H7 (cell line): ENCODE measurements at places on chromosomes 6 and 20.

DNA sequence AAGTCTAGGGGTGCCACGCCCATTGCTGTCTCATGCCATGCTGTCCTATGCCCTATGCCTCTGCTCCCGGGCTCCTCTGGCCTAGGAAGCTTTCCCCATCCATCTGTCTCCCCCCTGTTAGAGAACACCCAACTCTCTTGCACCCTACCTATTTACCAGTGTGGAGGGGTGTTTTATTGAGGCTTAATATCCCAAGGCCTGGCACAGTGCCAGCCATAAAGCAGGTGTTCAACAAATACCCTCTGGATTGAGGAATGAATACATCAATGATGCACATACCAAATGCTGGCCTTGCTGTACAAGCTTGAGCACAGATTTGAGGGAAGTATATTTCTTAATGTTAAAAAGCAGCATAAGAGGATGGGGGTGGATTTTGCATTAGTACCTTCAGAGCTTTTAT is 38.3 kb downstream of the METTL24 start:
- no peak for DNase-seq

DNA sequence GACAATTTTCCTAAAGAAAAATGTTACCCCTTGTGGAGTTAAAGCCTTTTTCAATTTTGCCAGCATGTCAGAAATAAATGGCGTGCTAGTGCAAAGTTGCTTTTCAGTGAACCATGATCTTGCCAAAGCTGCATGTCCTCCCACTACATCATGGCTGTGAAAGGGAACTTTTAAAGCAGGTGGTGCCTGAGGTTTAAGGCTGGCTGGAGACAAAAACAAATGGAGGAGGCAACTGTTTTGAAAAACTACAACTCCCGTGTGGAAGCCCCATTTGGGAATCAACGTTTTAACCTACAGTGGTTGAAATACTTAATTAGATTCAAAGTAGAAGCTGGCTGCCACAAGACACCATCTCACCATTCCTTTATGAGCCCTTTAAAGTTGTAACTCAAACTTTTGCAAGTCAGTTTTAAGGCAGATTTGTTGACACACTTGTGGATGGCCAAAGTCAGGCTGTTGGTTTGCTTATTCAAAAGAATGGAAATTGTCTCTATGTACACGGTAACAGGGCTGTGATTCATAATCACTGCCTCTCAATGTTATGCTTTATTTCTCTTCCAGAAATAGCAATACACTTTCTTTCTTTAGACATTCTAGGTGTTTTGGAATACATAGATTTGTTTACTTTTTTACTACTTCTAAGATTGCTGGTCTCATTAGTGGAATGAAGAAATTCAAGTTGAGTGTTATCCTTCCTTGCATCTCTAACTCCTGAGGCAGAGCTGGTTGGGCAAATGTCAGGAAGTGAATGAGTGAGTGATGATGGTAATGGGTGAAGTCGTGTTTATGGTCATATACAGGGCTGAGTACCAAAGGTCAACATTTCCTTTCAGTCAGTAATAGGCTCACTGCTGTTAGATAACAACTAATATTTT is 196.4 kb upstream of the GMDS start:
- DNase-seq, result no peak

- peak; percentile 66 for DNase-seq
These were observed 4.7 kb downstream of the ADRM1 start for GRCh38 chr20:62307226-62308101.

DNA sequence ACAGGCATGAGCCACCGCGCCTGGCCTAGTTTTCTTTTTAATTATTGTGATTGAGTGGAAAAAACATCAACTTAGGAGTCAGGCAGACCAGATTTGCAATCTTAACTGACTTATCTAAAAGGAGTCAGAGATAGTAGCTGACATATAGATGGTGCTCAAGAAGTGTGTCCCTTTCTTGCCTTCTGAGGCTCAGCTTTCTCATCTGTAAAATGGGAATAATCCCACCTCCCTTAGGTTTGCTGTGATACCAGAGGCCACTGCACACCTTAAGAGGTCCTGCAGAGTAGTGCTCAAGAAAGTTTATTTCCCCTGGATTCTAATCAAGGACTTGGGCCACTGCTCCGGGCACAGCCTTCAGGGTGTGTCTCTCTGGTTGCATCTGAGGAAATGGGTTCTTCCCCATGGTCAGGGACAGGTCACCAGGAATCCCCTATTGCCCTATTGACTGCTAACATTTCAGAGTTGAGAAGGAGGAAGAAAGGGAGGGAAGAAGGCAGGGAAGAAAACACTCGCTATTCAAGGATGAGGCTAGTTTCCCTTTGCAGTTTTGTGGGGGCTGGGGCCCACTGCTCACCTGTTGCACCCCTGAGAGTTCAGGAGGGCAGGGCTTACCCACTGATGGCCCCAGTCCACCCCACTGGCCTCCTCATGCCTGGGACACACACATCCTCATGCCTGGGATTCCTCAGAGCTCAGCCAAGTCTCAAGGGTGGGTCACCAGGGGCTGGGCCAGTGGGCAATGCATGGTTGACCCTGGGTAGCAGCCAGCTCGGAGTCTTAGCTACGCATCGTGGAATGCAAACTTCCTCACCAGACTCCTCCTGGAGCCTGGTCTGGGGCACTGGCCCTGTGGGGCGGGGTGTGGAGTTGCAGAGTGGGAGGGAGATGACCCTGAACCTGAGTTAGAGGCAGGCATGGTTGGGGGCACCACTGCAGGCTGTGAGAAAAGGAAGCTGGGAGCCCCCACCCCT is 21.2 kb downstream of the C6orf132 start:
- DNase-seq, result no peak

- no peak for DNase-seq
These were observed 59.6 kb downstream of the NCOA7 start for GRCh38 chr6:125850361-125850760.

- DNase-seq, result no peak
These were observed 860 bp downstream of the DEFB124 start for GRCh38 chr20:31474097-31474436.

DNA sequence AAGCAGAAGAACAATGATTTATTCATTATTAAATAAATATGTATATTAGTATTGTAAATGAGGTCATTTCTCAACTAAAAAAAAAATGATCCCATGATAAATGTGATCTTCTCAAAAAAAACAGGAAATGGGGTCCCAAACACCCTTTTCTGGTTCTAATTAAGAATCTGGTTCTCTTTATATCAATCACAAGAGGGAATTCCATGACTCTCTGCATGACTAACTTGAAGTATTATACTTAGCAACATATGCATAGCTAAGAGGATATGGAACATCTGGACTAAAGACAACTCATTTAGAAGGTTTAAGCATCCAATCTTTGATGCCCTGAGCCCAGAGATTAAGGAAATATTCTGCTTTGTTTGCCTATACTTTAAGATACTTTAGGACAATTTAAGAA is 89.7 kb upstream of the EMILIN3 start:
- no peak for DNase-seq

DNA sequence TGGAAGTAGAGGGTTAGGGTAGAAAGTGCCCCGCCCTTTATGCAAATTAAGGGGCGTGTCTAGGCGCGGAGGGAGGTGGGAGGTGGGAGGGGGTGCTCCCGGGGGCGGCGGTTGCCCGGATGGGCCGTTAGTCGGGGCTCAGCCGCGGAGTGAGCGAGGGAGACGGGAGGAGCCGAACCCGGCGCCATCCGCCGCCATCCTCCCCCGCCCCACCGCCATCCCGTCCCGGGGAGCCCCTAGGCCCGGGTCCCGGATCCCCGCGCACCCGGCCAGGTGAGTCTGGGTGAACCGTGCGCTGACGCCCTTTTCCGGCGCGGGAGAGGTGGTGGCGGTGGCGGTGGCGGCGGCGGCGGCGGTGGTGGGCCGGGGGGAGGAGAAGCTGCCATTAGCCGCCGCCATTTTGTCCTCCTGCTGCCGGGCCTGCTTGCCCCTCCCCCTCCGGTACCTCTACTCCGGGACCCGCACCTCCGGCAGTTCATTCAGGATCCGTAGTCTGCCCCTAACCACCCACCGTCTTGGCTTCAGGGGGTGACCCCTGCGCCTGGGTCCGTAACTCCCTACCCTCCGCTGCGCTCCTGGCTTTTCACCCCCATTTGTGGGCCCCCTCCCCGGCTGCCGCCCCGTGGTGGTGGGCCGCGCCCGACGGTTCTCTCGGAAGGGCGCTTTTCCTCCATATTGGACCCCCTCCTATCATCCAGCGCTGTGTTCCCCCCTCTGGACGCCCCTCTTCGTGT is at the start of gene PRRC2A:
Gene PRRC2A, plus strand, starts transcription at position 130 of the 734 bp plus-strand sequence. CDS start 2,075 bp downstream, outside the sequence.
- DNase-seq, result peak; percentile 99

DNA sequence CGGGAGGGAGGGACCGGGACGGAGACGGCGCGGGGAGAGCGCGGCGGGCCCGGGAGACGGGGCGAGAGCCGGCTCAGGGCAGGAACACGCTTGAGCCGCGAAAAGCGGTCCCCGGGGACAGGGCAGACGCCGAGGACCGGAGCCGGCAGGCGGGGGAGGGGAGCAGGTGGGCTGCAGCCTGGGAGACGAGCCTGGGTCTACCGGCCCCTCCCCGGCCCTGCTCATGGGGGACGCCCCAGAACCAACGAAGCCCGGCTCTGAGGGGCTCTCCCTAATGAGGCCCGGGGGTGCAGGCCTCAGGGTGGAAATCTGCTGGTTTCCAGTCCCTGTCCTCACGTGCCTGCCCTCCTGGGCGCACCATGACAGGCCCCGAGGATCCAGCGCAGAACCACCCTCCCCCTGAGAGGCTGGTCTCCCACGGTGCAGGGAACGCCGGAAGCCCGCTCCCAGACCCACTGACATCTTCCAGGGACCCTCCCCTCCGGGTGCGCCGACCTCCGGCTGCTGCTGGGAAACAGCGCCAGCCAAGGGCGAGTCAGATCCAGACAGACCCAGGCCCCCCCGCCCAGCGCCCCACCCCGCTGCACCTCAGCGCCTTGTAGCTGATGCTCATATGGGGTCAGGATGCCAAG is 571 bp upstream of the EEF1A2 start:
- peak; percentile 92 for DNase-seq

DNA sequence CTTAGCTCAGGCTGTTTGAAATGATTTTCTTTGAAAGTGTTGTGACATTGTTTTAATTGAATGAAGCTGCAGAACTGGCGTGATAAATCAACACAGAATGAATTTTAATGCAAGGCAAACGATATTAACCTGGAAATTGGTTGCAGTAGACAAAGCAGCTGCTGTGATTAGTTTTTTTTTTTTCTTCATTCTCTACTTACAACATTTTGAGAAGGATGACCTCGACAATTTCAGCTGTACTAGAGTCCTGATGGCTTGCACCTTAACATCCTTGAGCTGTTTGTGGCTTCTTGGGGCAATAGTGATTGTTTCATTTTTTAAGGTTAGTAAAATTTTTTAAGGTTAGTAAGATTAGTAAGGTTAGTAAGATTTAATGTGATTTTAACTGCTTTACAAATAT is 54.2 kb downstream of the QKI start:
- no peak for DNase-seq

- no peak for DNase-seq
These were observed 863.9 kb upstream of the MANEA start for GRCh38 chr6:94713446-94713845.

- no peak for DNase-seq
These were observed 27.8 kb downstream of the HDDC2 start for GRCh38 chr6:125273965-125274364.

GRCh38 chr20:37315021-37315451 is 25.6 kb downstream of the MANBAL start:
- no peak for DNase-seq

- peak; percentile 50 for DNase-seq
These were observed 169.7 kb downstream of the EYA4 start for GRCh38 chr6:133410638-133411435.

DNA sequence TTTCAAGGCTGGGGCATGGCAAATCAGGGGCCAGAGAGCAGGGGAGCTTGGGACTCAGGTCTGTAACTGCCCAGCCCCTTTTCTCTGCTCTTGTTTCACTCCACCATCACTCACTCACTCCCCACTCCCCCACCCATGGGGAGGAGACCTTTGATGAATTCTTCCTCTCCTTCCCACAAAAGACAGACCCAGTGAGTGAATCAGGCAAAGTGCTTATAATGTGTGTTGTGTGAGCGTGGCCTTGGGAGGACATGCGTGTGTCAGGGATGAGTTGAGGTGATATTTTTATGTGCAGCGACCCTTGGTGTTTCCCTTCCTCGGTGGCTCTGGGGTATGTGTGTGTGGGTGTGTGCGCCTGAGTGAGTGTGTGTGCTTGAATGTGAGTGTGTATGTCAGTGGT is 1.0 kb upstream of the CUL9 start:
- DNase-seq, result peak; percentile 61

GRCh38 chr6:33050014-33050810 is 23.2 kb downstream of the HLA-DPA1 start:
- no peak for DNase-seq

GRCh38 chr6:2230659-2231277 is 14.6 kb downstream of the GMDS start:
- DNase-seq, result no peak

GRCh38 chr6:17945111-17945510 is 42.3 kb downstream of the KIF13A start:
- DNase-seq, result no peak

GRCh38 chr6:62354261-62354660 is 68.2 kb upstream of the KHDRBS2 start:
- DNase-seq, result no peak

DNA sequence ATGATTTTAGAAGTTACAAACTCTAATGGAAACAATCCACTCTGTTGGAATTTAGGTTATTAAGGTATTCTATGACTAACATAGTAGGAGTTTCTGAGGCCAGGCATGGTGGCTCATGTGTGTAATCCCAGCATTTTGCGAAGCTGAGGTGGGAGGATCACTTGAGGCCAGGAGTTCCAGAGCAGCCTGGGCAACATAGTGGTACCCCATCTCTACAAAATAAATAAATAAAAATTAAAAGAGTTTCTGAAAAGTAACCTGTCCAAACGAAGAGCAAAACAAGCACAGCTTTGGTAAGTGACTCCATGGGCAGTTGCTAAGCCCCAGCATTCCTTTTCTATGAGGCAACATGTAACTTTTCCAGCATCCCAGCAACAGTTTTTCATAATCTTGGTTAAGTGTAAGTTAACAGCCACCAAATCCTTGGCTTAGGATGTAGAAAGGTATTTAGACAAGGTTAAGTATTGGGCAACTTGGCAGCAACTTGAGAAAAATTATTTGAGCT is 86.3 kb downstream of the SOX4 start:
- DNase-seq, result no peak

DNA sequence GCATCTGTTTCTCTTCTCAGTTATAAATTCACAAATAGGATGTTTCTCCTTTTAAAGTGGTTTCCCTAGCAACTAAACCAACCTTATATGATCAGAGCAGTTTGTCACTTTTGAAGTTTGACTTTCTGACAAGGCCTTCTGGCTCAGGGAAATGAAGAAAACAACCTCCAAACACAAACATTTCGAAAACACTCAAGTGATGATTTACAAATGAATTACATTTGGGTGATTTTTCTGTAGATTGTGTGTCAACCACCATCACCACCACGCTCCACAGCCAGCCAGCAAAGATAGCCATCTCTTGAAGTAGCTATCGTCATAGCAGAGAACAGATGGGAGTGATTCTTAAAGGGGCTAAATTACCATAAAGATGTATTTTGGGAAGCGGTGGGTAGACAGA is 16.5 kb upstream of the MLIP start:
- DNase-seq, result no peak
